SK-N-SH (cell line): ENCODE measurements at places on chromosomes 1 and 21.

- no peak for DNase-seq
Measured at GRCh38 chr1:18032172-18032859, 75.3 kb upstream of the IGSF21 start.

DNA sequence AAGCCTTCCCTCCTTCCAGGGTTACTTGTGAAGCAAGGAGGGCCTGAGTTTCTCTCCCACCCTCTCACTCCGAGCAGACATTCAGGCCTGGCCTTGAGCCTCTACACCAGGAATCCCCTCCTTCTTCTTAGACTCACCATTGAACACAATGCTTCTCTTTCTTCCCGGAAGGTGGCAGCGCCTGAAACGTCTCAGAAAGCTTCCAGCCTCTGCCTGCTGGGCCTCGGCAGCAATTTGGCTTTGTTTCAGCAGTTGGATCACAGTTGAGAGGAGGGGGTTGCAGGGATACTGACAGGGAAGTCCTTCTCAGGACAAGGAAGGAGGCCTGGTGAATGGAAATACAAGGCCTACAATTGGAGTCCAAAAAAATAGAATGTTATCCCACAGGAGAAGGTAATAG, 6.3 kb downstream of the CLDN8 start:
- DNase-seq: no peak

GRCh38 chr1:4532656-4533055, 121.8 kb upstream of the AJAP1 start:
- no peak for DNase-seq

DNA sequence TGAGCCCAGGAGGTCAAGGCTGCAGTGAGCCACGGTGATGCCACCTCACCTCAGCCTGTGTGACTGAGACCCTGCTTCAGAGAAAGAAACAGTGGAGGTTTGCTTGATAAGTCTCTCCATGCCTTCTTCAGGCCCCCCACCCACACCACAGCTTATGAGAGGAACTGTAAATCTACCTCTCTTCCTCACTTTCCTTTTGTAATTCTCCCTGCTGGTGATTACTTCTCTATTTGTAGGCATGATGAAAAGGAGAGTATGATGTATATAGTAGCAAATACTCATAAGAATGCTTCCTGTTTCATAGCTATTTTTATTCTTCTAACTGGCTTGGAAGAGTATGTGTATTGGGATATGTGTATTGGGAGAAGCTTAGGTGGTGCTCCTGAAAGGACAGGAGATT, 186.3 kb downstream of the VPS13D start:
- no peak for DNase-seq

DNA sequence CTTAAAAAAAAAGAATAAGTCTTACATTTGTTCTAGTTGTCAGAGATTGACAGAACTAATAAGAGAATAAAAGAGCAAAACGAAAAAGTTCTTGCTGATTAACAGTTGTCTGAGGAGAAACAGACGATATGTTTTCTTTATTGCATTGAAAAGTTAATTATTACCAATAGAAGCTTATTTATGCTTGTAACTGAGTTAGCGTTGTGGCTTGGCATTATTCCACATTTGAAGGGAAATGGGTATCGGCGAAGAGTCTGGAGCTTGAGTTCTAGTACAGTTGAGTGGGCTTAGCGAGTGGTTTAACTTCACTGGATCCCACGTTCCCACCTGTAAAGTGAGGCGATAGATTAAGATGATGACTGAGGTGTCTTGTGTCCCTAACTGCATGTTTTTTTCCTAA, 109.0 kb downstream of the SDCCAG8 start:
- DNase-seq: no peak

GRCh38 chr1:193707271-193708021, 521.0 kb upstream of the B3GALT2 start:
- no peak for DNase-seq

GRCh38 chr1:244325056-244325758, 126.5 kb downstream of the ADSS2 start:
- DNase-seq: no peak
